Kidney (tissue), 22 donors: ENCODE measurements at places on chromosomes 12 and 14.

DNA sequence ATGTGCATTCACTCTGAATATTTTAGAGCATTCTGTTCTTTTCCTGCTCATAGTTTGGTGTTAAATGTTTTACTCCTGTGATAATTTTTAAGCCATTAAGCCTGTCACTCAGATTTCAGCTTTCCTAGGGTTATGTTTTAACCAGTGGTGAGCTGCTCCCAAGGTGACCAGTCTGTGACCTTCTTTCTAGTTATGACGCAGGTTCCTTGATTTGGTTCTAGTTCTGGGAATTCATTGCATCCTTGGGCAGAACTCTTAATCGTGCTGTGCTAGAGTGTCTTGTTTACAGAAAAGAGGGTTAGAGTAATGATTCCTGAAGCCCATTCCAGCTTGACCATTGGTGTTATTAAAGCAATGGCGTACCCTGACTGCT is 2.2 kb downstream of the GABARAPL1 start:
- DNase-seq = no peak

- no peak for DNase-seq
Observed at GRCh38 chr12:83031196-83031595, 344.5 kb downstream of the TMTC2 start.

DNA sequence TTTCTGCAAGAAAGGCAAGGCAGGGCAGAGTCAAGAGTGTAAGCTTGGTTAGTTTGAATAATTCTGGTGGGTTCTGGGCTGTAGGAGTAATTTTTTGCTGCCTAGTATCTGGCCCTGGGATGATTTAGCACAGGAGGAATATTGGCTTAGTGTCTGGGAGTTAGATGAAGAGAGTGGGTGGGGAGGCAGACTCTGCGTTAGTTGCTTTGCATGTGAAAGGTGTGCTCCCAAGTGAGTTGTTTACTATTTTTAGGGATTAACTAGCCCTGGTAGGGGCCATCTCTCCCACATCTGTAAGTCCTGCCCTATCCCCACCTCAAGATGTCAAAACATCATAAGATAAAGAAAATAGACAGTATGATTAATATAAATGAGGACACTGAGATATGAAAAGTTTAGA is 249.7 kb downstream of the LRIG3 start:
- DNase-seq = no peak

GRCh38 chr14:102507081-102507856 is 2.3 kb downstream of the ANKRD9 start:
- DNase-seq = peak; percentile 74

GRCh38 chr12:76219806-76220205 is 128.4 kb downstream of the BBS10 start:
- DNase-seq = no peak

DNA sequence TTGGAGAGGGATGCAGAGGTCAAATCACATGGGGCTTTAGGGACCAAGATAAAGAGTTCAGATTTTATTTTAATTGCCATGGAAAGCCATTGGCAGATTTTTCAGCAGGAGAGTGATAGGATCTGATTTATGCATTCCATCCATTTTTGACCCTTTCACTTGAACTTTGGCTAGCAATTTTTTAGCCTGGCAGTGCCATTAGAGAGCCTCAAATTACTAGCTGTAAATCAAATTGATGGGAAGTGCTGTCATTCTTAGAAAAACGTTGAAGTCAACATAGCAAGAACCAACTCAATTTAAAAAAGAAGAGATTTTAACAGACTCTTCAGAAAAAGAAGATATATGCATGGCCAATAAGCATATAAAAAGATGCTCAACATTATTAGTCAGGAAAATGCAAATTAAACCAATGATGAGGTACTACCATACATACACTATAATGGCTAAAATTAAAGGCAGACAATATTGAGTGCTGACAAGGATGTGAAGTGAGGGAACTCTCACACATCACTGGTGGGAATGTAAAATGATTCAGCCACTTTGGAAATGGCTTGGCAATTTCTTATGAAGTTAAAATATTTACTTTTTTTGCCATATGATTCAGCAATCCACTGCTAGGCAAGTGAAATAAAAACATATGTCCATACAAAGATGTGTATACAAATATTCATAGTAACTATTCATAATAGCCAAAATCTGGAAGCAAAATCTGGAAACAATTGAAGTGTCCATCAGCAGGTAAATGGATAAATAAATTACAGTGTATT is 89.7 kb downstream of the PTCSC3 start:
- DNase-seq = no peak

- DNase-seq = peak; percentile 34
Observed at GRCh38 chr12:40010899-40011774, 94.7 kb downstream of the SLC2A13 start.

GRCh38 chr12:24394246-24394645 is 444.8 kb upstream of the SOX5 start:
- DNase-seq = no peak

- DNase-seq = peak; percentile 50
Observed at GRCh38 chr14:87285506-87285905, 707.5 kb downstream of the GALC start.

DNA sequence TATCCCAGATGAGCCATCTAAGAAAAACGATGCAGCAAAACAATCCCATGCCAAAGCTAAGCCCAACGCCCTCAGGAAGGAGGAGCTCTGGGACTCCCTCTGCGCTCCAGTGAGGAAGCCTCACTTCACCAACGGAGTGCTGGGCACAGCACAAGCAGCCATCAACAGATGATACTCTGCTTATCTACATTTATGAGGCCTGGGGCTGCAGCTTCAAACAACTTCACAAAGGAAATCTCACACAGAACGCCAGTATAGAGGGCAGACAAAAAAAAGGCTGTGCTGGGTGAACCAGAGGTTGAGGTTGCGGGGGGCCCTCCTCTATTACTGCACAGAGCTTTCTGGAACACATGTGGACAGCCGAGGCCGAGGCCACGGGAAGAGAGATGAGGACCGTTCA is 34.9 kb upstream of the GPR68 start:
- no peak for DNase-seq

DNA sequence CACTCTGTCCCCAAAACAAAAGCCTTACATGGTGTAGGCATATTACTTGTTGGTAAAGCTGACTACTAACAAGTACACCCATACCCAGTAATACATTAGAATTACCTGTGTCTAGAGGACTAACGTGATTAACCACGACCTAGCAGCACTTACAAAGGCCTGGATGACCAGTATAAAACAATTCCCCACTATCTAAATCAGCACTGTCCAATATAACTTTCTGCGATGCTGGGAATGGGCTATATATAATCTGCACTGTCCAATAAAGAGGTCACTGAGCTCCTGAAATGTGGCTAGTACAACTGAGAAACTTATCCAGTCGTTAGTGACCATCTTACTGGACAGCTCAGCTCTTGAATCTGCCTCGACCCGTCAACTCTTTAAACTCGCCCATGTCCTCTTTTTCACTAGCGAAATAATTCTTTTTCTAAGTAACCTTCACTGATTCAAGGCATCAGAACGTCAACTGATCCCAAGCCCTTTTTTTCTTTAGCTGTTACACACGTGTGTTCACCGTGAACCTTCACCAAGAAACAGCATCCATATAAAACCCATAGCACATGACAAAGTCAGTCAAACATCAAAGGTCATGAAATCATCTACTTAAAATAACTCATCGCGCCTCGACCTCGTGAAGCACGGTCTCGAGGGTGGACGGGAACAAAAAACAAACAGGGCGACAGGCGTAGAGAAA is 905 bp upstream of the CIPC start:
- DNase-seq = no peak

- no peak for DNase-seq
Observed at GRCh38 chr12:77734214-77734883, 96.3 kb upstream of the NAV3 start.

GRCh38 chr14:29892327-29892726 is 35.3 kb downstream of the PRKD1 start:
- no peak for DNase-seq

GRCh38 chr12:27549236-27549800 is 25.3 kb downstream of the PPFIBP1 start:
- DNase-seq = no peak

DNA sequence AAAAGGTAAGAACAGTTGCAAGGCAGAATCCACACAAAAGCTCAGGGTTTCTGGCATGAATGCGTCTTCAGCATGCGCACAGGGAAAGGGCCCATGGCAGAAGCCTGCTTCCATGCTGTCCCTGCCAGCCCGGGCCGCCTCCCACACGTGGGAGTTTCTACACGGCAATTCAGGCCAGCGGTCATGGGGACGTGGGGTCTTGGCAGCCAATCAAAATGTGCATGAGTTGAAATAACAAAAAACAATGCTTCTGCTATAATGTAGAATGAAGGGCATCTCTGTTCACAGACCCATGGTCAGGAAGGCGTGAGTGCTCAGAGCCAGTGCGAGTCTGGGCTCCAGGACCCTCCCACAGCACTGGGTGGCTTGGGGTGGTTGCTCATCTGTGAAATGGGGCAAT is 28.6 kb downstream of the AMN start:
- DNase-seq = no peak

- no peak for DNase-seq
Observed at GRCh38 chr12:100101000-100101399, 41.7 kb downstream of the BLTP3B start.

- DNase-seq = peak; percentile 89
Observed at GRCh38 chr14:77580964-77581505, 35.4 kb downstream of the SPTLC2 start.

GRCh38 chr14:104687601-104688504 is 1.6 kb upstream of the INF2 start:
- DNase-seq = peak; percentile 84

DNA sequence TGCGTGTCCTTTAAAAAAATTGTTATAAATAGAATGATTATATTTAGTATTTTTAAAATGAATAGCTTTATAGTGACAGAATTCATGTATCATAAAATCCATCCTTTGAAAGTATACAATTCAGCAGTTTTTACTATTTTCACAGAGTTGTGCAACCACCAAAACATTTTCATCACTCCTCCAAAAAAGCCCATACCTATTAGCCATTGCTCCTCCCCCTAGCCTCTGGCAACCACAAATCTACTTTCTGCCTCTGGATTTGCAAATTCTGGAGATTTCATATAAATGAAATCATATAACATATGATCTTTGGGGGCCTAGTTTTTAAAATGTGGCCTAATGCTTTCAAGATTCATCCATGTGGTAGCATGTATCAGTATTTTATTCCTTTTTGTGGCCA is 117.9 kb upstream of the MED13L start:
- DNase-seq = no peak

- no peak for DNase-seq
Observed at GRCh38 chr14:49506650-49507049, 79.5 kb downstream of the RPS29 start.

DNA sequence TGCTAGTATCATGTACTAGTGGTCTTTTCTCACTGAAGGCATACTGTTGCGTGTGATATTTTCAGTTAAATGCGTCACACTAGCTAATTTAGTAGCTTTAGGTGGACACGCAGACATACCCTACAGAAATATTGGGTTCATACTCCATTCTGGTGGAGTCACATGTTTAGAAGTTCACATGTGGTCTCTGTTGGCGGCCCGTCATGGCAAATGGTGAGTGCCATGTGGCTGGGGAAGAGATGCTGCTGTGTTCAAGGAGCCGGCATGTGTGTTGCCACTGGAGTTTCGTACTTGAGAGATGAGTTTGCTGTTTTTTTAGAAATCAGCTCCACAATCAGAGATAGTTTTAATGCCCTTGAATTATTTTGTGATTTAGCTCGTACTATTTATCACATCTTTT is 454.6 kb downstream of the PCNX1 start:
- DNase-seq = no peak

DNA sequence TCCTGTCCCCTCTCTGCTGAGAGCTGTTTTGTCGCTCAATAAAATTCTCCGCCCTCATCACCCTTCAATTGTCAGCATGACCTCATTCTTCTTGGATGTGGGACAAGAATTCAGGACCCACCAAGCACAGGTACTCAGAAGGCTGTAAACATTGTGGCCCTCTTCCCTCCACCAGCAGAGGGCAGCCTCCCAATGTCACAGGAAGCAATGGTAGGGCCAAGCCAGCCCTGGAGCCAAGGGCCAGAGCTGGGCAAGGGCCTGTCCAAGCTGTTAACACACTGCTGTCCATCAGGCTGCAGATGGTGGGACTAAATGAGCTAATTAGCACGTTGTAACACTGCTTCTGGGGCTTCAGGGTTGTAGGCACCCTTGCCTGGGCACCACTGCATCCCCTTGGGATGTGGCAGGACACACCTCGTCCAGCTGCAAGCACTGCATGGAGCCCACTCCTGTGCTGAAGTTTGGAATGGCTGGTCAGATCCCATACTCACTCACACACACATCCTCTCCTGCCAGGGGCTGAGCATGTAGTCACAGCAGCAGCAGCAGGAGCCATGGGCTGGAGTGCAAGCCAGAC is 62.7 kb upstream of the HECTD1 start:
- DNase-seq = no peak

DNA sequence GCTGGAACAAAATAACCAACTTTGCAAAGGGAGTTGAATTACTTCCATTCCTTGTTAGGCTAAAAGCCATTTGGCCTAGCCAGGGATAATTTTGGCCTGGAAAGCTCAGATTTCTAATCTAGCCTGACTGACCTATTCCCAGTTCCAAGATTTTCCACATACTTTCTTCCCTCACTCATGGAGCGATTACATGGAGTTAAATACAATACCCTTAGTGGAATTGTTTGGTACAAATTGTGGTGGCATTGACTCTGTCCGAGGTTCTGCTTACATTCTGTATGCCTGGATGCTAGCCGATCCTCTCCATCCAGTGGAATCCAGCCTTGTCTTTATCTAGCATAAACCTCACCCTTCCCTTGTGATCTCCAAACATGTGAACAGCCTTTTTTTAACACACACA is 965.1 kb downstream of the DIO2 start:
- no peak for DNase-seq

- DNase-seq = peak; percentile 83
Observed at GRCh38 chr14:101965181-101965544, 790 bp downstream of the DYNC1H1 start.

DNA sequence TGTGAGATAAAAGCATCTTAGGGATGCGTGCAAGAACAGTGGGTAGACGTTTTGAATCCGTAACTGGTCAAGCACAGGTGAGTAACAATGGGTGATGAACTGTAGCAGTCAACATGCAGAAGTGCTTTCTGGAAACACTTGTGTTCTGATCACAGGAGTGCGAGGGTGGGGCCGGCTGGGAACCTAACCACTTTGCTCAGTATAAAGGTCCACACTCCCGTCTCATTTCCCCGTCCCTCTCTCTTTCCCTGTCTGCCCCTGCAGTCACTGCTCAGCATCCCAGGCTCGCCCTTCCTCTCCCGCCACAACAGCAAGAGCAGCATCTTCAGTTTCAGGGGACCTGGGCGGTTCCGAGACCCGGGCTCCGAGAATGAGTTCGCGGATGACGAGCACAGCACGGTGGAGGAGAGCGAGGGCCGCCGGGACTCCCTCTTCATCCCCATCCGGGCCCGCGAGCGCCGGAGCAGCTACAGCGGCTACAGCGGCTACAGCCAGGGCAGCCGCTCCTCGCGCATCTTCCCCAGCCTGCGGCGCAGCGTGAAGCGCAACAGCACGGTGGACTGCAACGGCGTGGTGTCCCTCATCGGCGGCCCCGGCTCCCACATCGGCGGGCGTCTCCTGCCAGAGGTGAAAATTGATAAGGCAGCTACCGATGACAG is 127.1 kb downstream of the FIGNL2 start:
- DNase-seq = peak; percentile 59
